ENCODE measurements at places on chromosomes 4 and X. TPM values are rescaled to one million over a fixed set of nuclear protein-coding genes. Genes with fewer than 3 reads are reported as not detected.
A peak's percentile ranks its signal among the peaks of the same experiment; 100 is the strongest.

ITIH6 gene
- not detected for total RNA-seq

PDHA2 gene
- not detected for total RNA-seq

HSFX3 gene
- total RNA-seq = not detected

MAGEB17 gene
- total RNA-seq = not detected

SASH3 gene
- 0.31 TPM for total RNA-seq

WDR17 gene
- 17.1 TPM for total RNA-seq

PITX2 gene
- total RNA-seq = 0.69 TPM

GRCh38 chr4:174697202-174697601, 131.8 kb downstream of the GLRA3 start:
- ATAC-seq = no peak

DNA sequence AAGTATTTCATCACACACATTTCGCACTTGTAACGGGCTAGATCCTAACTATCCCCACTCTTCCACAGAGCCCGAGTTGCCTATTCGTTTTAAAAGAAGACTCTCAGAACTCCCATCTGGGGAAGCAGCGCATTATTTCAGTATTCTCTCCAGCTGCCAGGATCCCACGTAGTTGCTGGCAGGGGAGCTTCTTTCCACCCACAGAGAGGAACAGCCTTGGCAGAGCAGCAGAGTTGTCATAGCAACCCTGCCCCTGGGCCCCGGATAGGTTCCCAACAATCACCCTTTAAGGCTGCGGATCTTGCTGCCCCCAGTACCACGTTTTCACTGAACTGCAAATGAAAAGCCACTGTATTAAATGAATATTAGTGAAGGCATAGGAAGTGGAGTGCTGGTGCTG, 106.7 kb downstream of the GPM6A start:
- ATAC-seq = peak; percentile 74

- no peak for ATAC-seq
Observed at GRCh38 chr4:42786350-42787078, 106.0 kb upstream of the GRXCR1 start.

DNA sequence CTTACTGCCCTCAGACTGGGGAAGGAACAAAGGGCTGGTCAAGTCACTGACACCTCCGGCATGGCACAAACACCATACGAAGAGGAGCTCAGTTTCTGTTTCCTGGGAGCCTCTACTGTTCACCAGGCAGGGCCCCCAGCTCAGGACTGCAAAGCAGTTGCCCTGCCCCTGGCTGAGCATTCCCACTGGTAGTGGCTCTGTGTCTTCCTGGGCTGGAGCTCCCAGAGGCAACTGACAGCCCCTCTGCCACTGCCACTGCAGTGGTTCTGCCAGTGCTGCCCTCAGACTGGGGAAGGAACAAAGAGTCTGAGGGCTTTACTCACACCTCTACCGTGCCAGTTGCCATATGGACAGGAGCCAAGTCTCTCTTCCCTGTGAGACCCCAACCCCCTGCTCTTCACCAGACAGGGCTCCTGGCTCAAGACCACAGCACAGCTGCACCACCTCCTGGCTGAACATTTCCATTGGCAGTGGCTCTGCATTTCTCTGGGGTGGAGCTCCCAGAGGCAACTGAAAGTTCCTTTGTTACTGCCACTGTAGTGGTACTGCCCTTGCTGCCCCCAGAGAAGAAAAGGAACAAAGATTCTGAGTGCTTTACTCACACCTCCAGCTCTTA, 67.9 kb downstream of the SMARCA5 start:
- peak; percentile 64 for ATAC-seq

DNA sequence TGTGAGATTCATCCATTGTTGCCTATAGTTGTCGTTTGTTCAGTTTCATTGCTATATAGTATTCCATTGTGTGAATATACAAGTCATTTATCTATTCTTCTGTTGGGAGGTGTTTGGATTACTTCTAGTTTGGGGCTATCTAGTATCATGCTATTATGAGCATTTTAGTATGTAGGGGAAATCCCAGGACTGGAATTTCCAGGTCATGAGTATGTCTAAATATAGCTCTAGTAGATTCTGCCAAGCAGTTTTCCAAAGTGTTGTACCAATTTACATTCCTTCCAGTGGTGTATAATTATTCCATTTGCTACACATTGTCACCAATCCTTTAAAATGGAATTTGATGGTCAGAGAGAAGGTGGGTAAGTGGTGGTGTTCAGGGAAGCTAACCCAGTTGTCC, 30.1 kb downstream of the EGFL6 start:
- ATAC-seq = no peak

DNA sequence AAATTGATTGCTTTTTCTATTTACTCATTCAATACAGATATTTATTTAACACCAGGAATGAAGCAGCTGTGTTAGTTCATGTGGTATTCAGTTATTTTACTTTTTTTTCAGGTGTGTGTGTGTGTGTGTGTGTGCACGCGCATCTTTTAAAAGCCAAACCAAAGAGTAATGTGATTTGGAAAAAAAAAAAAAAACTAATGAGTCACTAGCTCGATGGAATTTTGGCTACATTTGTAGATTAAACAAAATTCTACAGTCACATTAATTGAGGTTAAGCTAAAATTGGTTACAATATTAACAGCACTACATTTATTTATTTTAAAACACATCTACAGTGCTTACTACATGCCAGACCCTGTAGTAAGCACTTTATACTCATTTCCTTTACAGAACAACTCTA, 66.8 kb downstream of the HHIP start:
- ATAC-seq = no peak

DNA sequence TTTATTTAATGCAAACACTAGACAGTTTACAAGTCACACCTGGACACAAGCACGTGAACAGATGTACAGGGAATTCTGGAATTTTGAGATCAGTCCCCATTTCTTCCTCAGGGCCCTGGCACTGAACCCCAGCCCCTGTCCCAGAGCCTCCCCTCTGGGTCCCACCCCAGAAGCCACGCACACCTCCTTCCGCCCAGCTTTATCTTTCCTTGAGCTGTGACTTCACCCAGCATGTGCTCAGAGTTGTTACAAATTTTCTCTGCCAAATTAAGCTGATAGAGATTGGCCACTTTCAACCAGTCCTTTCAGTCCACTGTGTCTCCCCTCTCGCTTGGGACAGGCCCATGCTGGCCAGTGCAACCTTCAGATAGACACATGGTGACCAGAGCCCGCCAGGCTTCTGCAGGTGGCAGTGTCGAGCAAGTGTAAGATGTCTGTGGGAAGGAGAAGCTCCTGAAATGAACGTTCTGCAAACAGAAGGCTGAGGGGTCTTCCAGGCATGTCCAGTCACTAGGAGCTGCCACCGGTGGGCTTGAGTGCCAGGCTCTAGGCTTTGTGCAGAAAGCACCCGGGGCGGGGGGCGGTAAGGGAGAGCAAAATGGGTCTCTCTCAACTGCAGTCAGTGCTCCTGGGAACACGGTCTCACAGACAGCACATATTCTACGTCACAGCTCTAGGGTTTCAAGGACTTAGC, 73.3 kb downstream of the MTMR1 start:
- no peak for ATAC-seq

GRCh38 chrX:50067435-50068284, 133.1 kb downstream of the AKAP4 start:
- ATAC-seq = peak; percentile 99

DNA sequence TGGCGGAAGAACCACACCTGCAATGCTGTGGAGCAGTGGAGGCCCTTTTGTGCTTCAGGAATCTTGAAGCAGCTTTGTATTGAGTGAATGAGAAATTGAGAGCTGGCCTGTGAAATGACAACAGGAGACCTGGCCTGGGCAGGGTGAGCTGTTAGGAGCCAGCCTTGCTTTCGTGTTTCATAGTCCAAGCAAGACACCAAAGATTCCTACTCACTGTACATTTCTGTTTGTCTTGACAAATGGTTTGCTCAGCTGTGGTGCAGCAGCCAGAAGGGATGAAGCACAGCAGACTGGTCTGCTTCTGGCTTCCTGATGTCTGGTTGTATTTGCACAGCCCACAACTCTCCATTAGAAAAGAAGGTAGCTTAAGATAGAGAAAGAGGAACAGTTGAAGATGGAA, 96.5 kb downstream of the GATB start:
- ATAC-seq = no peak

DNA sequence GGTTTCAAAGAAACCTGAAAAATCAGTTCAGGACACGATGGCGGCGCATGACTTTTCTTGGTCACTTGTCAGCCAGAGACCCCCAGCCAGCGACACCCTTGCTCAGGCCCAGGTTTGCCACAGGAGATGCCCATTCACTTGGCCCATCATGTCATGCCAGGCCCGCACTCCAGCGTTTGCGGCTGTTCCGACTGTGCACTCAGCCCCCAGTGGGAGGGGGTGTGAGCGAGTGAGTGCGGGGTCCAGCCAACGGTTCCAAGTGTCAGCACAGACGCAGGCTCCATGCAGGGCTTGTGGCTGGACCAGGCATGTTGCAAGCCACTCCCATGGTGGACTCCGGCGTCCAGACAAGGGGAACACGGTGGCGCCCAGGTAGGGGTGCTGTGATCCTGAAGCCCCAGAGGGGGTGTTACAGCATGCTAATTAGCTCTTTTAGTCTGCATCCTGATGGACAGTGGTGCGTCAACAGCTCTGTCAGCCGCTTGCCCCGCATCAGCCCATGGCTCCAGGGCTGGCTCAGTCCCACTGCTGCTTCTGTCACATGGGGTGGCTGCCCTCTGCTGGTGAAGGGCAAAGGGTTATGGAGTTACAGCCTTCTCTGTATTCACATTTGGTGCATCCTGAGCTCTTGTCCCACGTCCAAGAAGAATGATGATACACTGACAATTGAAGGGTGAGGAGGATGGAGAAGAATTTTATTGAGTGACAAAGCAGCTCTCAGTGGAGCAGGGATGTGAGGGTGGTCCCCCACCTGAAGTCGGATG, 3.7 kb upstream of the MAEA start:
- no peak for ATAC-seq

DNA sequence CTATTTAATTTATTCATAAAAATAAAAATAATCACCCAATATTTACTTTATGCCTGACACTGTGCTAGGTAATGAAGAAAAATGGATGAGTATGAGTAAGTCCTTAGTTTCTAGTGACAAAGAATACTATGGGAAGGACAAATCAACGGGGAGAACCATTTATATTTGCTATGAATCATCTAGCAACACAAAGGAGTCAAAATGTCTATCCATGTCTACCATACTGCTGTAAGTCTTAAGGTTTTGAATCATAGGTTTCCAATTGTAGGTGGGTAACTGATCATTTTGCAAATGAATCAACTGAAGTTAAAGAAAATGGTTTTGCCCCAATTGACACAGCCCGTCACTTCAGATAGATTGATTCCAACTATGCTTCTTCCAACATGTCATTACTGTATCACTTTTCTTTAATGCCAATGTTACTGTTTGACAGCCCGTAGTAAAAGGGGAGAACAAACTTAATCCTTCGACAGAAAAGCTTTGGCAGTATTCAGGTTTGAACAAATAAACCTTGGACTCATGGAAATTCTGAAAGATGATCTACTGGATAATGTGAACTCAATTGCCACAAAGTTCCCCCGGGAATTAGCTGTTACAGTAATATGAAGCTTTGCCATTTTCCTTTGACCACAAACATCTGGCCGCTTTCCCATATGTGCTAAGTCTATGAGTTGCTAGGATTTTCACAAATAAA, 3.2 kb downstream of the TDO2 start:
- no peak for ATAC-seq

DNA sequence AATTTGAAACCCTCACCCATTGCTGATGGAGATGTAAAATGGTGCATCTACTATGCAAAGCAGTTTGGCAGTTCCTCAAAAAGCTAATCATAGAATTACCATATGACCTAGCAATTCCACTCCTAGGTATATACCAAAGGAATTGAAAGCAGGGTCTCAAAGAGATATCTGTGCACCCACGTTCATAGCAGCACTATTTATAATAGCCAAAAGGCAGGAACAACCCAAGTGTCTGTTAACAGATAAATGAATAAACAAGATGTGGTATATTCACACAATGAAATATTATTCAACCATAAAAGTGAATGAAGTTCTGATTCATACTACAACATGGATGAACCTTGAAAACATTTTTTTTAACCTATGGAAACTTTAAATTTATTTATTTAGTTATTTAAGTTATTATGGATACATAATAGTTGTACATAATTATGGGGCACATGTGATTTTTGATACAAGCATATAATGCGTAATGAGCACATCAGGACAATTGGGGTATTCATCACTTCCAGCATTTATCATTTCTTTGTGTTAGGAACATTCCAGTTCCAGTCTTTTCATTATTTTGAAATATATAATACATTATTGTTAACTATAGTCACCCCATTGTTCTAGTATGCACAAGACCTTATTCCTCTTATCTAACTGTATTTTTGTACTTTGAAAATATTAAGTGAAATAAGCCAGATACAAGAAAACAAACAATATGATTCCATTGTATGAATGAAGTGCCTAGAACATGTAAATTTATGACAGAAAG, 205.6 kb upstream of the CNKSR2 start:
- ATAC-seq = no peak

DNA sequence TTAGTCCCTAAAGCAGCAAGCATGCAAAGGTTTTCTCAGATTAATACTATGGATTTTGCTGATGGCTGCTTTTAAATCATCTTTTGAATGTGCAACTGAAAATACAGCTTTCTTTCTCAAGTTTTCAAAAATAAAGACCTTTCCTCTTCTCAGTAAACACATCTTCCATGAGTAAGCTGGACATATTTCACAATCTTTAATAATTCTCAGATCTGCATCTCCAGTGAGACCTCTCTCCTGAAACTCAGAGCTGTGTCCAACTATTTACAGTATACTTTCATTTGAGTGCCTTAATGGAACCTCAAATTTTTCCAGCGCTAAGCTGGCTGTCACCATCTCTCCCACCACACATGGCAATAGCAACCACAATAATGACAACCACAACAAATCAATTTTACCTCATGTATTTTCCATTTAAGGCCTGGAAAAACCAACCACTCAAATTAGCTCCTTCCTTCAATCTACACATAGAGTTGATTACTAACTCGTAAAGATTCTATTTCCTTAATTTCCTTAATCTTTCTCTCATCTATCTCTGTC, 192.4 kb upstream of the RPL34 start:
- no peak for ATAC-seq

GRCh38 chrX:108186811-108187210, 95.2 kb downstream of the ATG4A start:
- ATAC-seq = no peak

GRCh38 chrX:458631-459061, 71.9 kb upstream of the PPP2R3B start:
- no peak for ATAC-seq

DNA sequence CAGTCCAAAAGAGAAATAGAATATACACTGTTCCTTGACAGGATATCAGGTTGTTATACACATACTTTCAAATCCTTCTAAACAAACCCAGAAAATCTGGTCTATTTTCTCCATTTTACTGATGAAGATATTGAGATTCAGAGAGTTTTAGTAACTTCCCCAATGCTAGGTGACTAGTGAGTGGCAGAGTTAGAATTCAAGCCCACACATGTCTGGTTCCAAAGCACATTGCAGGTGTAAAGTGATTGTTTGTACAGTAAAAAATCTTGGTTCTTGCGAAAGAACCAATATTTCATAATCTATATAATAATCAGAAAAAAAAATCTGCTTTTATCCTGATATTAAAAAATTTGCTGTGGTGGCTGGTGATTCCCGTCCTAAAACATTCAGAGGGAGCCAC, 39.5 kb upstream of the EMCN start:
- no peak for ATAC-seq

- ATAC-seq = no peak
Observed at GRCh38 chrX:9676738-9677097, 88.9 kb downstream of the GPR143 start.

GRCh38 chr4:118367361-118367760, 14.6 kb upstream of the PRSS12 start:
- ATAC-seq = no peak

- ATAC-seq = no peak
Observed at GRCh38 chr4:185242749-185243533, 33.5 kb downstream of the SNX25 start.

All from motor neuron (in vitro differentiated cells).